ENCODE measurements at places on chromosomes 7 and 10. TPM values are rescaled to one million over a fixed set of nuclear protein-coding genes. Genes with fewer than 3 reads are reported as not detected.

GRCh38 chr7:31516680-31517502 lies 3.0 kb downstream of the ITPRID1 start:
- DNase-seq: no peak

DNA sequence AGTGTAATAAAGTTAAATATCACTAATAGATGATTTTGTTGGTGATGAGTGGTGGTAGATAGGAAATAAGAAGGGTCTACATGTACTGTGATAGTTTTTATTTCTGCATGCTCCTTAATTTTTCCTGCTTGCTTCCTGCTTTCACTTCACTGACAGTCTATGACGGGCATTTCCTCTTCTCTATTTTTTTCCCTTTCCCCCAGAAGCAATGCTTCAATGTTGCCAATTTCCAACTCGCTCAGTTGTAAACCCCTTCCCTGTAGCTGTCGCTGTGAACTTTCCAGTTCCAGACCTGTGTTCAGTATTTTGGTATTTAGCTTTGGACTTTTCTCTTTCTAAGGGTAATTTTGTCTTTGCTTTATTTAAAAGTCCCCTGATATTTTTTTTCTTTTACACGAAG lies 123.5 kb upstream of the AGR3 start:
- DNase-seq: no peak

DNA sequence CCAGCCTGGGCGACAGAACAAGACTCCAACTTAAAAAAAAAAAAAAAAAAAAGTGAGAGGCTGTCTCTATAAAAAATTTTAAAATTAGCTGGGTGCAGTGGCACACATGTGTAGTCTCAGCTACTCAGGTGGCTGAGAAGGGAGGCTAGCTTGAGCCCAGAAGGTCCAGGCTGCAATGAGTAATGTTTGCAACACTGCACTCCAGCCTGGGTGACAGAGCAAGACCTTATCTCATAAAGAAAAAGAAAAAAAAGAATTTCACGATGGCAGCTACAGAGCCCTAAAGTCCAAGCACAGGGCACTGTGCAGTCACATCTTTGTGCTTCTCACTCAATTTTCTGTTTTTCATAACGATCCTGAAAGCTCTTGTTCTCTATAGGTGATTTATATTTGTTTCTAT lies 209.5 kb upstream of the KCTD7 start:
- DNase-seq: no peak

DNA sequence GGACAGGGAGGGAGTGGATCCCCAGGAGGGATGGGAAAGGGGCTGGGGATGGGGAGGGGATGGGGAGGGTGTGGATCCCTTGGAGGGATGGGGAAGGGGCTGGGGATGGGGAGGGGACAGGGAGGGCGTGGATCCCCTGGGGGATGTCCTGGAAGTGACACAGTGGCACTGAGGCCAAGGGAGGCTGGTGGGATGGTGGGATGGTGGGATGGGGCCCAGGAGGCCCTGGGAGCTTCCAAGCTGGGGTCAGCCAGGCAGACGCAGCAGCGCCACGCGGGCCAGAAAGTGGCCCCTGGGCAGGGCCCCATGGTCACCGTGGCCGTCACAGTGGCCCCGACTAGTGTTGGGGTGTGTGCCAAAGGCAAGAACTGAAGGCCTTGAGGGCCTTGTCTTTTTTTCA lies 67.8 kb downstream of the INPP5A start:
- no peak for DNase-seq

- DNase-seq: no peak
These were observed 13.1 kb upstream of the FBXW4 start for GRCh38 chr10:101708073-101708472.

- DNase-seq: peak; percentile 44
These were observed 30.6 kb upstream of the PCBD1 start for GRCh38 chr10:70918851-70919530.

DNA sequence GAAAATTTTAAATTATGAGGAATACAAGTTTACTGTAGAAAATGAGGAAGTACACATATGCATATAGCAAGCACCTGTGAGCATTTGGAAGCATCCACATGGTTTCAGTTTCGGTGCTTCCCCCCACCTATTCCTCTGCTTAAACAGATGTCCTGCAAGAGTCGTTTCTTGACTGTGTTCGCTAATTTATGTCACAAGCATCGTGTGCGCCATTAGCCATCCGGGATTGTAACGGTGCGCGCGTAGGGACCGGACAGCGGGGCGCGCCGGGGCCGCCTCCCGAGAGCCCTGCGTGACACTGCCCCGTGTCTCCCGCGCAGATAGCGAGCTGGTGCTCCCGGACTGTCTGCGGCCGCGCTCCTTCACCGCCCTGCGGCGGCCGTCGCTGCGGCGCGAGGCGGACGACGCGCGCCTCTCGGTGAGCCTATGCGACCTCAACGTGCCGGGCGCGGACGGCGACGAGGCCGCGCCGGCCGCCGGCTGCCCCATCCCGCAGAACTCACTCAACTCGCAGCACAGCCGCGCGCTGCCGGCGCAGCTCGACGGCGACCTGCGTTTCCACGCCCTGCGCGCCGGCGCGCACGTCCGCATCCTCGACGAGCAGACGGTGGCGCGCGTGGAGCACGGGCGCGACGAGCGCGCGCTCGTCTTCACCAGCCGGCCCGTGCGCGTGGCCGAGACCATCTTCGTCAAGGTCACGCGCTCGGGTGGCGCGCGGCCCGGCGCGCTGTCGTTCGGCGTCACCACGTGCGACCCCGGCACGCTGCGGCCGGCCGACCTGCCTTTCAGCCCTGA lies 90.9 kb downstream of the NEURL1 start:
- DNase-seq: peak; percentile 40

DNA sequence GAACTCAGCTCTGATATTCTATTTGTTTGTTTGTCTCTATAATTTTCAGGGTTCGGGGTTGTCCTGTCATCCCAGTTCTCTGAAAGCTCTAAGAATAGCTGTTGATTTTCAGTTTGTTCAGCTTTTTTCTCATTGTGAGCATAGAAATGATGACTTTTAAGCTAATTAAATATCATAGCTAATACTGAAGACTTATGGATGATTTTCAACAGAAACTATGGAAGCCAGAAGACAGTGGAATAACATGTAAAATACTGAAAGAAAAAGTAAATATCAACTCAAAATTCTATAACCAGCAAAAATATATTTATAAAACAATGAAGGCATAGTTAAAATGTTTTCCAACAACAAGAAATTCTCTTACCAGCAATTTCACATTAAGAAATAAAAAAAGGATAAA lies 96.4 kb upstream of the ETV1 start:
- DNase-seq: no peak

- DNase-seq: no peak
These were observed 32.1 kb downstream of the CRCP start for GRCh38 chr7:66146701-66147100.

DNA sequence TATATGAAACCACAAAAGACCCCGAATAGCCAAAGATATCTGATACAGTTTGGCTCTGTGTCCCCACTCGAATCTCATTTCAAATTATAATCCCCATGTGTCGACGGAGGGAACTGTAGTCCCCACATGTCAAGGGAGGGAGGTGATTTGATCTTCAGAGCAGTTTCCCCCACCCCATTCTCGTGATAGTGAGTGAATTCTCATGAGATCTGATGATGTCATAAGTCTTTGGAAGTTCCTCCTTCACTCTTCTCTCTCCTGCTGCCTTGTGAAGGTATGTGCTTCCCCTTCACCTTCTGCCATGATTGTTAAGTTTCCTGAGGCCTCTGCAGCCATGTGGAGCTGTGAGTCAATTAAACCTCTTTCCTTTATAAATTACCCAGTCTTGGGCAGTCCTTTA lies 13.0 kb downstream of the ELAPOR2 start:
- no peak for DNase-seq

GRCh38 chr7:129990403-129991192 lies 37.8 kb upstream of the UBE2H start:
- DNase-seq: no peak

DNA sequence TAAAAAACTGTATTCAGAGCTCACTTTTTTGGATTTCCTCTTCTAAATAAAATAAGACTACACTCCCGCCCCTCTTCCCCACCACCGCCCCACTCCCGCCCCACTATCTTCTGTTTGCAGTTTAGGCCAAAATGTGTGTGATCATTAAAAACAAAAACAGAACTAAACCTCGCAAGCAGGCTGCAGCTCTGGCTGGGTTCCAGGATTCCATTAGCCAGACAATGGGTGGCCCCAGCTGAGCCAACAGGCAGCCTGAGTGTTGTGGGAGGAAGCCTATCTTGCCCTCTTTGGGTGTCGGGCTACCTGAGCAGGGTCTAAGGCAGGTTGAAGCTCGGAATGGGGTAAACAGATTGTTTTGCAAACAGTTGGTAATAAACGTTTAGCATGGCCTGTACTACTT lies 41.7 kb downstream of the ARL4A start:
- no peak for DNase-seq

- no peak for DNase-seq
These were observed 8.8 kb downstream of the PAPSS2 start for GRCh38 chr10:87668324-87669074.

DNA sequence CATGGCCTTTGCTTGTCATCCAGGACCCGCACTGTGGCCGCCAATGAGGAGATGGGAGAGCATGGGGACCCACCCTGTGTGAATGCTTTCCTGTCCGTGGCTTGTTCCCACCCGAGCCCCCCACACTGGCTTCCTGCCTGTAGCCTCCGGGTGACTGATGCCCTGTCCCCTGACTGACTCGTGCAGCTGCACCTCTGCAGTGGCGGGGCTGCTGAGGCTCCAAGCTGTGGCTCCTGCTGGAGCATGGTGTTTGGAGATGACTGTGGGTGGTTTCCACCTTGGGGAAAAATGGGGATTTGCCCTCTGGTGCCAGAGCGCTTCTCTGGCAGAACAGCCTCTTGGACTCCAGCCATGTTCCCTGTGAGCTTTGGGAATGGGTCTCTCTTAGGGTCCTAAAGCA lies 2.1 kb downstream of the CAMK1D start:
- DNase-seq: peak; percentile 31

Gene OPALIN
- not detected for total RNA-seq

Gene IDI2
- not detected for total RNA-seq

Gene KNDC1
- 0.06 TPM for total RNA-seq

Gene FAM131B
- total RNA-seq: 3.4 TPM

Gene BET1
- total RNA-seq: 16.3 TPM

Gene IFIT1B
- total RNA-seq: not detected

Gene AEBP1
- 20.1 TPM for total RNA-seq
